ENCODE measurements at places on chromosomes 12 and 14.

DNA sequence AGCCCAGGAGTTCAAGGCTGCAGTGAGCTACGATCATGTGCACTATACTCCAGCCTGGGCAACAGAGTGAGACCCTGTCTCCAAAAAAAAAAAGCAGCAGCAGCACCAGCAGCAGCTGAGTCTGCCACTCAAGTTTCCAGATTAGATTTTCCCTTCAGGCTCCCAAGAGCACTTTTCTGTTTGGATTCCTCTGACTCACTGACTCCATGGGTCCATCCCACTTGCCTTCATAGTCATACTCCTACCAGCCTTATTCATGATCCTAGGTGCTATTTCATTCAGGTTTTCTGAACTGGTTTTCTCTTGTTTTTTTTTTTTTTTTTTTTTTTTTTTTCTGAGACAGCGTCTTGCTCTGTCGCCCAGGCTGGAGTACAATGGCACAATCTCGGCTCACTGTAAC is 6.8 kb upstream of the TWF1 start:
- no peak for DNase-seq

DNA sequence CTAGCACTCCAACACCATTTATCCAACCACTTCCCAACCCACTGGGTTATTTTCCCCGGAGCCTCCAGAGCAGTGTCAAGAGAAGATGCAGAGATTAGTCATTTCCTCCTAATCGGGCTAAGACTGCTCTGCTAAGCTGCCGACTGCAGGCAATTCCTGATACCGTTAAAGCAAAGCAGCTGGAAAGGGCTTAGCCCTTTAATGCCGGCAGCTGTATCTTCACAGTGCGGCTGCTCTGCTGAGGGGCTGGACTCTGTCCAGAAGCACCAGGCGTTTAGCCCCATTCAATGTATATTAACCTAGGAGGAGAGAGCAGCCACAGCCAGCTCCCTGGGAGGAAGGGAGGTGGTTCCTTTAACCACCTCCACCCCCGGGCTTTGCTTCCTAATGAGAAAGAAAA is 11.1 kb downstream of the AQP6 start:
- DNase-seq: no peak

DNA sequence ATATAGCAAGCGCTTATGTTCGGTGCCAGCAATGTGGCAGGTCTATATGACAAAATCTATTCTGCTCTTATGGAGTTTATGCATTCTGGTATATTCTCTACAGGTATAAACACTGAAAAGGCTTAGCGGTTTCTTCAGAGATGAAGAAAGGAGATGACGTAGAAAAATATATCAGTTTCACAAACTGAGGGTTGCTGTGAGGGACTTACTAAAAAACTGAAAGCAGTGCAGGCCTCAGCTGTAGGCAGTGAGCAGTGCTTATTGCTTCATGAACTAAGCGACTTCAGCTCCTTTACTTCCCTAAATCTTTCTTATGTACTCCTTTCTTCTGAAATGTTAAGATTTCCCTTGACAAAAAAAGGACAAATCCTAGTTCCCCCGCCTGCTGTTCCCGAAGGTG is 4.5 kb downstream of the DDX47 start:
- no peak for DNase-seq

DNA sequence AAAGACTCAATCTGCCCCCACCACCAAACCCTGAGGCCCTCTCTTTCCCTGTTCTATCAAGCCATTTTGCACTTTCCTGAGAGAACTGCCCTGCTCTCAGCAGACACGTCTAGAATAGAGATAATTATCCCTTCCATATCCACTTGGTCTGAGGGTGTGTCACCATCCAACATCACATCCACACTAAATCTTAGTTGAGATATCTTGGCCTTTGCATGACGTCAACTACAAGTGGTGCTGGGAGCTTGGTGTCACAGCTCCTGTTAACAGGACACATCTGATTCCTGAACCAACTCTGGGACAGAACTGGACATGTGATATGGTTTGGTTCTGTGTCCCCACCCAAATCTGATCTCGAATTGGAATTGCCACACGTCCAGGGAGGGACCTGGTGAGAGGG is 1109.2 kb downstream of the TMEM121 start:
- no peak for DNase-seq

DNA sequence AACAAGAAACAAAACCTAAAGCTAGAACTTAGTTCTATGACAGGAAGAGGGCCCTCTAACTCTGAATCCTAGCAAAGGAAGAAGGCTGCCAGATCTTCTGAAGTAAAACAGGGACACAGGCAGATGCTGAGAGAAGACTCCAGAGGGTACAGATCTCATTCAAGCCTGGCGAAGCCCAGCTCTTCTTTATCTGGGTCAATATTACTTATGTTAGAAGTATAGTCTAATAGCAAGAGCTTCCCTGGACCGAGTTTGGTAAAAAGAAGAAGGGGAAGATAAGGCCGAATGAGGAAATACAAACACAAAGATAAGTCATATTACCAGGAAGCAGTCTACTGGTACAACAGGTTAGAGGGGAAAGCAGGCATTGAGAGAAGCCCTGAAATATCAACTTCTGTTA is 79.9 kb upstream of the CCDC91 start:
- no peak for DNase-seq

DNA sequence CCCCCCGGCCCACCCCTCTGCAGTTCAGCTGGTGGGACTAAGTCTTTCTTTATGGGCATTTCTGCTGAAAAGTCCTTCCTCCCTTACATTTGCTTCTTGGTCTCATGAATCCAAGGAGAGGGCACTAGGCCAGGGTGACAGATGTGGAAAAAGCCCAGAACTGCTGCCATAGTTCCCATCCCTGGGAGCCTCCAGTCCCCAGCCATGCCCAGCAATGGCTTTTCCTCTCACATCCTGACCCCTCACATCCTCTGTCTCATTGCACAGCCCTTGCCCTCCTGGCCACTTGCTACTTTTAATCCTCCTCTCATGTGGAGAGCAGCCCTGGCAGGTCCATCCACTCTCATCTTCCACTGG is 122.5 kb downstream of the ZFP36L1 start:
- no peak for DNase-seq
